ENCODE measurements at places on chromosomes 13 and 19. TPM values are rescaled to one million over a fixed set of nuclear protein-coding genes. Genes with fewer than 3 reads are reported as not detected.

The CYP2B6 gene
- polyA plus RNA-seq = not detected

The CEACAM21 gene
- 0.66 TPM for polyA plus RNA-seq

The FCGBP gene
- polyA plus RNA-seq = 2.3 TPM

The C19orf85 gene
- 0.04 TPM for polyA plus RNA-seq

The ZNF580 gene
- 14.2 TPM for polyA plus RNA-seq

The SCEL gene
- polyA plus RNA-seq = 319 TPM

The TTYH1 gene
- 0.82 TPM for polyA plus RNA-seq

The ZNF576 gene
- 6.8 TPM for polyA plus RNA-seq

The FFAR2 gene
- 0.59 TPM for polyA plus RNA-seq

The TMEM161A gene
- polyA plus RNA-seq = 17.6 TPM

The EID2B gene
- 0.57 TPM for polyA plus RNA-seq

The S1PR2 gene
- polyA plus RNA-seq = 1.2 TPM

The ATP8B3 gene
- polyA plus RNA-seq = 1.2 TPM

The GRIK5 gene
- 1.4 TPM for polyA plus RNA-seq

The CEACAM20 gene
- polyA plus RNA-seq = not detected

The SIPA1L3 gene
- 11.0 TPM for polyA plus RNA-seq

The TNFRSF19 gene
- 6.3 TPM for polyA plus RNA-seq

The CARM1 gene
- 35.7 TPM for polyA plus RNA-seq

The FREM2 gene
- polyA plus RNA-seq = 0.02 TPM

The KLK6 gene
- 64.6 TPM for polyA plus RNA-seq
